ENCODE measurements at places on chromosomes 5 and 9.

DNA sequence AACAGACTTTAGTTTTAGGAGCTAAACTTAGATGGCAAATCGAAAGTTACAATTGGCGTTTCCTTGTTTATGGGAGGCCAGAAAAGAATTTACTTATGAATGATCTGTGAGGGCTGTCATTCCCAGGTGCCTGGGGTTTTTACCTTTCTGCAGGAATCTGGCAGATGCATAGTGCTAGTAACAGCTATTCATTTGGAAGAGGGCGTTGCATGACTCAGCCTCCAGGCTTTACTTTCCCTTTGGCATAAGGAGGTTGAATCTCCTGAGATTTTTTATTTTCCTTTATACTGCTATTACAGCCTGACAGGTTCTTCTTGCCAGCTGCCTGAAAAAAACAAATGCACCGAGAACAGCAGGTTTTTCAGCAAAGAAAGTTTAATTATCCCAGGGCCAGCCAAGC lies 30.0 kb downstream of the CARD6 start:
- DNase-seq: no peak

DNA sequence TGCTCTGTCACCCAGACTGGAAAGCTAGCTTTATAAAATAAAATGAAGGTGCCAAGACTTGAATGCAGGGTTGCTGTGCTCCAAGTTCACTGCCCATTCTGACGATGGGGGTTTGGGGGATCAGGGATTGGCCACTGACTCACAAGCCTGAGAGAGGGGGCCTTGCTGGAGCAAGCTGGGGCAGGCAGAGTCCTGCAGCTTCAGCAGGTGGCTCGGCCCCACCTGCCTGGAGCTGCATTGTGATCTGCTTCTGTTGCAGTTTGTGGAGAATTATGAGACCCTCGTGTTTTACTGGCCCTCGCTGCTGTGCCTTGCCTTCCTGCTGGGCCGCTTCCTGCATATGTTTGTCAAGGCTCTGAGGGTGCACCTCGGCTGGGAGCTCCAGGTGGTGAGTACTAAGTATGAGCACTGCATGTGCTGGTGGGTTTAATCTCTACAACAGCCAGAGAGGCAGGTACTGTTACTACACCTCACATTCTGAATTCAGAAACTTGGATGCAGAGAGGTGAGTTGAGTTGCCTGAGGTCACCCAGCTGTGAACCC lies 31.1 kb upstream of the CCDC180 start:
- no peak for DNase-seq

GRCh38 chr9:95458666-95459065 lies 58.1 kb downstream of the PTCH1 start:
- no peak for DNase-seq

- no peak for DNase-seq
Observed at GRCh38 chr5:134019636-134020035, 14.9 kb upstream of the VDAC1 start.

- no peak for DNase-seq
Observed at GRCh38 chr9:34493972-34494535, 28.7 kb downstream of the ENHO start.

- no peak for DNase-seq
Observed at GRCh38 chr9:8750639-8751051, 951.1 kb upstream of the DMAC1 start.

GRCh38 chr5:7902666-7903625 lies 34.0 kb downstream of the MTRR start:
- DNase-seq: no peak

DNA sequence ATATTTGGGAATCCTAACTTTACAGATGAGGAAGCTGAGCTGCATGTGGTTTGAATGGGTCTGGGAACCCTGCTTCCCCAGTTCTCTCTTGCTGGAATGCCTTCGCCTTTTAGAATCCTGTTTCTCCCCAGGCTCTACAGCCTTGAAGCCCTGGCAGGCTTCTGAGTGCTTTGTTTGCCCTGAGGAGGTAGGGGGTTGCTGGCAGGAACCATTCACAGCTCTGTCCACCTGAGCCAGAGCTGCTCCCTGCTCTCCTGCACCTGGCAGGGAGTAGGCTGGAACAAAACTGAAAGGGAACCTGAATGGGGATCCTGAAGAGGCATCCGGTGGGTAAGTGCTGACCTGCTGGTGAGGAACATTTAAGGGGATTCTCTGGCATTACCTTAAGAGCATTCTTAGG lies 33.0 kb downstream of the KIF4B start:
- no peak for DNase-seq

DNA sequence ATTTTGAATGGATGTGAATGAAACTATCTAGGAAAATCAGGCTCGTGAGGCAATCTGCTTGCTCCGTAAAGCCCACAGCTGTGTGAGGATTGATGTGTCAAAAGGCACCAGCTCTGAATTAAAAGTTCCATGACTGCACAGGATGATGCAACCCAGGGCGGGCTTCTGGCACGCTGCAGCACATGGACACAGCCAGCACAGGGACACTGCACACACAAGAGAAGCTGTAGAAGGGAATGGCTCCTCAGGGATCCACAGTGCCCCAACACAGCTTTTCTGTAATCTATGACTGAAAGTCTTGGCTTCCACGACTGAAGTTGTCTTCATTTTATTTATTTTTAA lies 151.0 kb downstream of the GCNT1 start:
- DNase-seq: no peak

GRCh38 chr9:120306561-120306960 lies 273.4 kb downstream of the CDK5RAP2 start:
- no peak for DNase-seq

- peak; percentile 21 for DNase-seq
Observed at GRCh38 chr5:80140496-80140895, 105.3 kb downstream of the THBS4 start.

DNA sequence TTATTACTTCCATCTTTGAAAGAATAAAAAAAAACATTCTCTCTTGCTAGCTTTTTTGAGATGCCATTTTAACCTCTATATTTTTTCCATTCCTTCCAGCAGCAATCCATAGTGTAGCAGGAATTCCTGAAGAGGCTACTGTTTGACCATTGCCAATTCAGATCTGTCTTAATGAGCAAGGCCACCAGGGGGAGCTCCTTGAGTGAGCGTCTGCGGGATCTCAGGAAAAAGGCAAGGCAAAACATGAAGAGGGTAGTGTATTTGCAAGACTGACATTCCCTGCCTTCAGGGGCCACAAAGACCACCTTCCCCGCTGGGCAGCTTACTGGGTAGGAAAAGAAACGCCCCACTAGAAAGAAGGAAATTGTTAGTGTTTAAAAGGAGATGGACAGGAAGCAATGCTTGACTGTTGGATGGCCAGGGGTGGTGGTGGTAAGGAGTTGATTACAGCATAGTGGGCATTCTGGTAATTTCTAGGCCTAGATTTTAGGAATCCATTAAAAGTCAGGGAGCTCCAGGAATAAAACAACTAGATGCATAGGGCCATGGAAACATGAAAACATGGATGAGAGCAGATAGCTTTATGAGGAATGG lies 206.6 kb upstream of the HAPLN1 start:
- DNase-seq: no peak

DNA sequence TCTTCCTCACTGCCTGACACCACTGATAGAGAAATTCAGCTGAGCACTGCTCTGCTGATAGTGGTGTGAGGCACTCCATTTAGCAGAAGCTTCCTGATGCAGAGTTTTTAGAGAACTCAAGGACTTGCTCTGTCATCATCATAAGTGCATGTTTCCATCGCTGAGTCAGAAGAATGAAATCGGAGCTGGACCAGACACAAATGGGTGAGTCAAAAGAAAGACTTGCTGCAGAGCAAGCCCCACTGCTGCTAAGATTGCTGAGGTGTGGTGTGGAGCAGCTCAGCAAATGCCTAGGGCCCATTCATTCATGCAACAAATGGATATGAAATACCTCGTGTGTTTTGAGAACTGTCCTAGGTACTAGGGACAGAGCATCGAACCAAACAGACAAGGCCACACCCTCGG lies 410.2 kb upstream of the SLC30A5 start:
- DNase-seq: no peak

DNA sequence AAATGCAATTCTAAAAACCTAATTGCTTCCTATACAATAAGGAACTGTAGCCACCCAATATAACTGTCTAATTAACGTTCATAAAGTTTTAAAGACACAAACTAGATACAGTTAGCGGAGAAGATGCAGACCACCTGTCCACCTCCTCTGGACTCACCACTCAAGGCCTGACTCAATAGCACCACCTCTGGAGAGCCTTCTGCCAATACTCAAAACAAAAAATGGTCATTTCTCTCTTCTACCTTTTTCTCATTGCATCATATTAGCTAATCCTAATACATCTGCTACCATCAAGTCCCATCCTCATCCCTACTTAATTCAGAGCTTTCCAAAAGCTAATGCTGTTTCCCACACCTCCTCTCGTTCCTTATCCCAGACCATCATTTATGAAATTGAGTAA lies 159.9 kb downstream of the MLLT3 start:
- DNase-seq: no peak

DNA sequence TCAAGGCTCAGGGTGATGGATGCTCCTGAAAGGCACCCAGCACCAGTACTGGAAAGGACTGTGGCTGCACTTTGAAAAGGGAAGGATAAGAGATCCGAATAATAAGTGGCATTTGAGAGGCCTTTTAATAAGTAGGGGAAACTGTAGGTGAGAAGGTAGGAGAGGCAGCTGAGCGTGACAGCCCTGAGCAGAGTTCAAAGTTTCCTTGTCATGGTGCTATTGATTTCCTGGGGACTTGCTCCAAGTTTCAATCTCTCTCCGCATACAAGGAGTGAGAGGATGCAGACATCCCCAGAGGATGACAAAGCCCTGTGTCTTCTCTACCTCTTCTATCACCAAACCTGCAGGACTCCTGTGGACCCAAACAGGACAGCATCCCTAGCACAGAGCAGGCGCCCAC lies 354.5 kb downstream of the SPOCK1 start:
- no peak for DNase-seq

- no peak for DNase-seq
Observed at GRCh38 chr5:24320643-24321042, 324.1 kb downstream of the CDH10 start.

GRCh38 chr9:17810728-17811571 lies 232.1 kb downstream of the SH3GL2 start:
- DNase-seq: no peak

GRCh38 chr5:121976979-121977378 lies 15.2 kb downstream of the SRFBP1 start:
- DNase-seq: no peak

DNA sequence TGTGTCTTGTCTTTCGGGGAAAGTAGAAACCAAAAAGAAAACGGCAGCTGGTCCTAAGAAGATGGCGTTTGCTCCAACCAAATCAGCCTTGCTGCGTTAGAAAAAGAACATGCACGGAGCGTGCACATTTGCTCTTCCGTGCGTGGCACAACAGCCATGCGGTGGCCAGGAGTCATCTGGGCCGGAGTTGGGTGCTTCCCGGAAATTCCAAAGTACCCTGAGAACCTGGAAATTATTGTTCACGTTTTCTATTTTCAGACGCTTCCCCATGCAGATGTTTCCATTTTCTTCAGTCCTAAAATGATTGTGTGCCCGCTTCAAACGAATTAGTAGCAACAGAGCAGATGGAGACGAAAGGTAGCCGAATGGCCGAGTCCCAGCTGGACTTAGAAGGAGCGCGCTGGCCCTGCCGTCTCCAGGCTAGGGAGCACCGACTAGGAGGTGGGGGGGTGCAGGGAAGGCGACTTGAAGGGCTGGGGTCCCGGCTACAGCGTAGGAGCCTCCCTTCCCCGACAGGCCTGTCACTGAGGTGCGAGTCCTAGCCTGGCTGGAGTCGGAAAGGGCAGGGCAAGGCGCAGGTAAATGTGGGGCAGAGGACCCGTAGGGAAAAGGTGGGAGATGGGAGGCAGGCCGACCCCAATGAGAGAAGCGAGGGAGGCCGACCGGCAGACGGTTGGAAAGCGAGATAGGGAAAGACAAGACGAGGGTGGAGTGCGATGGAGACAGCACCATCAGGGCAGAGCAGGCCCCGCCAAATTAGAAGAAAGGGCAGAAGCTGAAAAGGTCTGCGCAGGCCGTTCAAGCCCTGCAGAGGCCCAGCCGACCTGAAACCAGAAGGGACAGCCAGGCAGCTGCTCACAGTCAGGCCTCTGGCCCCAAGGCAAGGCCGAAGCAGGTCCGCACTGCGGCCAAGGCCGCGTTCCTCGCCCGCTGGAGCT lies 1.4 kb downstream of the BARX1 start:
- DNase-seq: no peak

GRCh38 chr5:142637871-142638270 lies 48.0 kb downstream of the FGF1 start:
- no peak for DNase-seq

GRCh38 chr9:88781628-88782391 lies 209.5 kb upstream of the S1PR3 start:
- no peak for DNase-seq

GRCh38 chr9:101265261-101265660 lies 119.5 kb downstream of the BAAT start:
- DNase-seq: no peak

- no peak for DNase-seq
Observed at GRCh38 chr9:130215341-130216119, 43.3 kb downstream of the NCS1 start.

- no peak for DNase-seq
Observed at GRCh38 chr9:84937180-84937579, 267.7 kb downstream of the NTRK2 start.

DNA sequence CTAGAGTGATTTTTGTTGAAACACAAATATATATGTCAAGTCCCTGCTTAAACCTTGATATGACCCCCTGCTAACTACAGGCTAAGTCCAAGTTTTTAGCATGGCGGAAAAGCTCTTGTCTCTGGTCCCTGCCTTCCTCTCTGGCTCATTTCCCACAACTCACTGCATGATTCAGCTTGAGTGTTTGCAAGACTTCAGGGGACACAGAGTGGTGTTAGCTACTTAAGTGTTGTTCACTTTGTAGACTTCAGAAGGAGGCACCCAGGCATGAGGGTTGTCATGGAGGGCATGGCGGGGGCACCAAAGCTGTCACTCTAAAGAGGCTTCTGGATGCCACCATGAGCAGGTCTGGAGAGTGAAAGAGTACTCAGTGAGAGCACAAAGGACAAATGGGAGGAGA lies 362.4 kb upstream of the ACTBL2 start:
- no peak for DNase-seq

Measured in T follicular helper cell (primary cell).